Activated CD4-positive, alpha-beta T cell treated with anti-CD3 and anti-CD28 coated beads for 1 hour (primary cell): ENCODE measurements at places on chromosomes 3 and 15.

GRCh38 chr3:27076815-27077630 is 292.2 kb downstream of the NEK10 start:
- DNase-seq: no peak

GRCh38 chr3:128584412-128585020 is 66.1 kb downstream of the RPN1 start:
- no peak for DNase-seq

DNA sequence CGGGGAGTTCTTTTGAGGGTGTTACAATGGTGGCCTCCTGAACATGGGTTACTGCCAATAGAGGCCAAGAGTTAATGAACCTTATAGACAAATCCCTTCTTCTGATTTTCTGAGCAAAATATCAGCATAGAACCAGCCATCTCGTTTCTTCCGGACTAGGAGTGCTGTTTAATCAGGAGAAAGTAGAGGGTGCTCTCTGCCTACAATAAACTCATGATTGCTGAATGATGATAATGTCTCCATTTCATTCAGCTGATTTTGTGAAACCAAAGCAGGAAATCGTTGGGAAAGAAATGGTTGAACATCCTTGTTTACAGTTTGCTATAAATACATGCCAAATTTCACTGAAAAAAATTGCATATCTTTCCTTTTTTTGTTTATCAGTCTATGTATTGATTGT is 142.8 kb upstream of the PLSCR5 start:
- no peak for DNase-seq

DNA sequence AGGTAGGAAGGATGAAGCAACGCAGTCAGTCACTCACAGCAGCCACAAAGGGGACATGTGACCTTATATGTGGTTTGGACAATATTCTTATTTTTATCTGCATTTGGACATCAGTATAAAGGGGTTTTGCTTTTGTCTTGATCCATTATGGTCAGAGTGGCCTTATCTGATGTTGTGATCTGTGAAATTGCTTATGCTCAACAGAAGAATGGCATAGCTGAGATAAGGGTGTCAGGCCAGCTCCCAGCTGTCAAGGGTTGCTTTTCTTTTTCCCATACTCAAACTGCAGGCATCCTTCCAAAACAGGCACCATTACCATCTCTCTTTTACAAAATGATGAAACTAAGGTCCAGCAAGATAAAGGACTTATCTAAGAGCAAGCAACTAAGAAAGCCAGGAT is 28.1 kb downstream of the DCLK3 start:
- DNase-seq: no peak

- DNase-seq: no peak
These were observed 238.2 kb downstream of the GREM1 start for GRCh38 chr15:32956006-32956405.

DNA sequence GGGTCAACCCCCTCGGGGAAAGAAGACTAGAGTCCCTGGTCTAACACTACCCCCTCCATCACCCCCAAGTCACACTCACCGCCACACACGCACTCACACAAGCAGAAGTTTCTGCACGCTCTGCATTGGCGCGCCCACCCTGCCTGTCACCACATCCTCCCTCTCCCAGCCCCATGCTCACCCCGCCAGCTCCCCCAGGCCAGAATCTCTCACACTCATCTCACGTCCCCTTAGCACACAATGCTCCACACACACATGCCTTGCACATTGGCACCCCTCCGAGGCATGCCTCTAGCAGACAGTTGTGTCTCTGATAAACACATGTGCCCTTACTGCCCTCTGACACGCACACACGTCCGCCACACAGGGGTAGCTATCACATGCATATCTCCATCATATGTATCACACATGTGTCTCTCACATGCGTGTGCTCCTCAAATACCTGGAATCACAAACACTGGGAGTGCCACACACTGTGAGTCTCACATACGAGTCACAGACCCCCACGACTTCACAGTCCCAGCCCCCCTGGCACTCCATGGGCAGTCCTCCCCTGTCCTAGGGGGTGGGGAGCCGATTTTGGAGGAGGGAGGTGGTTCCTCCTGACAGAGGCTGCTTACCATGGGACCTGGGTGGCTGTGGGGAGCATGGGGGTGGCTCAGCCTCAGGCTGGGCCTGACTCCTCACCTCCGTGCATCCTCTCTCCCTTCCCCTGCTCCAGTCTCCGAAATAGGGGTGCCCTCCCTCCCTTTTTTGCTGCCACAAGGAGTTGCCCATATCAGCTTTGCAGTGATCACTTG is 898 bp downstream of the FBLN2 start:
- no peak for DNase-seq

- DNase-seq: no peak
These were observed 16.8 kb downstream of the CLDN16 start for GRCh38 chr3:190404715-190405114.

DNA sequence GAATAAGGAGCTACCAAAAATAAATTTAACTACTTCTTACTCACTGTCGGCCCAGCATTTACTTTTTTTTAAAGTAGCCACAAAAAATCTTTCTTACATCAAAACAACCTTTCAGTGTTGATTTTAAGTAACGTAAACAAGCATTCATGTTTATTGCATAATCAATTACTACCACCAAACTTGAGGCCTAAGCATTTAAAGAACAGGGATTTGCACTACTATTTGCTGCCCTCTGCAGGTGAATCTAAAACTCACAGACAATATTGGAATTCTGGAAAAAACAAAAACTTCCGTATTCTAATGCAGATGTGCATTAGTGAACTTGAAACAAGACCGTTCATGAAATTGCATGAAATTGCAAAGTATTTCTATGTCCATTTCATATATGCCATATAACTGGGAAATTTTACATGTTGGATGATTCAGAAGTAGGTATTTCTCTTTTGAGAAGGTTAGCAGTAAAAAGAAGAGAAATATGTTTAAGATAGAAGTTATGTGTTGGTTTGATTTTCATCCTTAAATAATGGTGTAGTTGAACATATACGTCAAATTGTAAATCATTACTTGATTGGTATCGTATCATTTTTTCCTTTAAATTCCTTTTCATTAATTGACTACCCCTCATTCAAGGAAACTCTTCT is 55.6 kb downstream of the CGGBP1 start:
- DNase-seq: no peak

- DNase-seq: no peak
These were observed 160.7 kb upstream of the MCTP2 start for GRCh38 chr15:94070356-94071295.

- no peak for DNase-seq
These were observed 964.6 kb downstream of the SI start for GRCh38 chr3:164113371-164114332.

- DNase-seq: no peak
These were observed 128.3 kb downstream of the ALCAM start for GRCh38 chr3:105495021-105495420.

DNA sequence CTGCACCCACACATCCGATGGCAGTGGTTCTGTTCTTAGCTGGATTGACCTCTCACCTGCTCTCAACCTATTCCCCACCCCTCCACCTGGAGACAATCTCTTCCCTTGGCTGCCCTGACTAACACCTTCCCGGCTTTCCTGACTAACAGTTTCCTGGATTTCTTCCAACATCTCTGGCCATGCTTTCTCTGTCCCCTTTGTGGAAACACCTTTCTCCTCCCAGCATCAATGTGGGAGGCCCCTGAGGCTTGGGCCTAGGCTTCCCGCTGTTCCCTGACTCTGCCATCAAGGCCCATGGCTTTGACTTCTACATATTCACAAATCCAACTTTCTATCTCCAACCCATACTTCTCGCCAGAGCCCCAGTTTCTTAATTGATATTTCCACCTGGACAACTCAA is 142.8 kb upstream of the ATP2B2 start:
- no peak for DNase-seq

DNA sequence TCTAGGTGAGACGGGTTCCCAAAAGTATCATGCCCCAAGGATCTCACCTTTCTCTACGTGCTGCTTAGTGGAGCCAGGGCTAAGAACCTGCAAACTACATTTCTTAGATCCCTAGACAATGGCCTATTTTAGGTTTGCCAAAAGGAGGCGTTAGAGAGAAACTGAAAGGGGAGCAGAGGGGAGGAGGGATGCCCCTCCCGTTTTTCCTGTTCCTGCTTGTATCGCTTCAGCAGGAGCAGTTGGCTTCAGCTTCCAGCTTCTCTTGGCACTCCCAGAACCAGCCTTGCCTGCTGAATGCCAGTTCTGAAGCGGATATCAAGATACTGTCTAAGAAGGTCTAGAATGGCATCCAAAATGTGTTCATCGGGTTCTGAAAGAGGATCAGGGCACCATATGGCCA is 58.4 kb upstream of the ABHD17C start:
- DNase-seq: no peak

- no peak for DNase-seq
These were observed 326.6 kb upstream of the PROK2 start for GRCh38 chr3:72111265-72112205.

GRCh38 chr3:186471771-186472170 is 72.4 kb downstream of the CRYGS start:
- DNase-seq: no peak

GRCh38 chr3:129001806-129002572 is 885 bp downstream of the EFCC1 start:
- DNase-seq: peak; percentile 16
